ENCODE measurements at places on chromosomes 2 and 18. TPM values are rescaled to one million over a fixed set of nuclear protein-coding genes. Genes with fewer than 3 reads are reported as not detected.

- H3K4me1 ChIP-seq: no peaks in the 10 kb centered on the region
- no peaks in the 10 kb centered on the region for H3K27me3 ChIP-seq
- H3K36me3 ChIP-seq: peaks cover 27% of the 10 kb centered on the region
- no peak overlapping the region for H3K4me3 ChIP-seq
Observed at GRCh38 chr2:127951026-127951425, 65.3 kb upstream of the AMMECR1L start.

- no peak for DNase-seq
- H3K4me1 ChIP-seq: no peaks in the 10 kb centered on the region
- H3K27ac ChIP-seq: peak overlapping the region; percentile 80
- no peak overlapping the region for H3K4me3 ChIP-seq
- H3K36me3 ChIP-seq: no peaks in the 10 kb centered on the region
Observed at GRCh38 chr2:111659361-111660333, 224.3 kb downstream of the ANAPC1 start.

Gene CELF4
- total RNA-seq: 3.0 TPM

- no peaks in the 10 kb centered on the region for H3K36me3 ChIP-seq
- no peaks in the 10 kb centered on the region for H3K27me3 ChIP-seq
- no peak overlapping the region for H3K4me3 ChIP-seq
- no peak overlapping the region for H3K27ac ChIP-seq
- no peak for DNase-seq
Observed at GRCh38 chr2:199344012-199344411, 113.7 kb downstream of the SATB2 start.

GRCh38 chr2:178426388-178426787, 24.6 kb downstream of the PRKRA start:
- H3K4me3 ChIP-seq: no peak overlapping the region
- H3K4me1 ChIP-seq: no peaks in the 10 kb centered on the region
- no peak for DNase-seq
- no peak overlapping the region for H3K27ac ChIP-seq
- no peaks in the 10 kb centered on the region for H3K27me3 ChIP-seq
- H3K36me3 ChIP-seq: no peaks in the 10 kb centered on the region

Gene DNAH6
- total RNA-seq: 0.54 TPM

- H3K36me3 ChIP-seq: no peaks in the 10 kb centered on the region
- DNase-seq: no peak
- H3K4me1 ChIP-seq: no peaks in the 10 kb centered on the region
- H3K27me3 ChIP-seq: no peaks in the 10 kb centered on the region
- H3K4me3 ChIP-seq: peak overlapping the region; percentile 99
- peak overlapping the region; percentile 68 for H3K27ac ChIP-seq
Observed at GRCh38 chr2:231960810-231961348, 634 bp upstream of the DIS3L2 start.

DNA sequence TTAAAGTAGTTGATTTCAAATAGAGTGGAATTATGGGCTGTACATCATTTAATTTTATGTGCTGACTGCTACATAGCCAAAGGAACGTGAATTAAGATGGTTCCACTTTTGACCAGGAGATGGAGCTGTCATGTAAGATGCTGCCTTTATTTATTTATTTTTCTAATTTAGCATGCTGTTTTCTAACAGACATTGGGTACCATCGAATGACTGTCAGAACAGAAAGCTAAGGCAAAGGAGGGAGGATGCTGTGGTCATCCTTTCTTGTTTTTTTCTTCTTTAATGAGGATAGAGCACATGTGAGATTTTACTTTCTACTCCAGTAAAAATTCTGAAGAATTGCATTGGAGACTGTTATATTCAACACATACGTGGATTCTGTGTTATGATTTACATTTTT, at the start of gene SCN2A:
Gene SCN2A (plus strand): TSS at position 185 of the 400 bp plus-strand sequence. CDS start 56,410 bp downstream, outside the sequence.
- H3K36me3 ChIP-seq: no peaks in the 10 kb centered on the region
- DNase-seq: no peak
- no peaks in the 10 kb centered on the region for H3K27me3 ChIP-seq
- no peaks in the 10 kb centered on the region for H3K4me1 ChIP-seq
- H3K4me3 ChIP-seq: no peak within 1 kb of the TSS
- H3K27ac ChIP-seq: no peak within 1 kb of the TSS

Gene PKDCC
- total RNA-seq: 10.1 TPM

DNA sequence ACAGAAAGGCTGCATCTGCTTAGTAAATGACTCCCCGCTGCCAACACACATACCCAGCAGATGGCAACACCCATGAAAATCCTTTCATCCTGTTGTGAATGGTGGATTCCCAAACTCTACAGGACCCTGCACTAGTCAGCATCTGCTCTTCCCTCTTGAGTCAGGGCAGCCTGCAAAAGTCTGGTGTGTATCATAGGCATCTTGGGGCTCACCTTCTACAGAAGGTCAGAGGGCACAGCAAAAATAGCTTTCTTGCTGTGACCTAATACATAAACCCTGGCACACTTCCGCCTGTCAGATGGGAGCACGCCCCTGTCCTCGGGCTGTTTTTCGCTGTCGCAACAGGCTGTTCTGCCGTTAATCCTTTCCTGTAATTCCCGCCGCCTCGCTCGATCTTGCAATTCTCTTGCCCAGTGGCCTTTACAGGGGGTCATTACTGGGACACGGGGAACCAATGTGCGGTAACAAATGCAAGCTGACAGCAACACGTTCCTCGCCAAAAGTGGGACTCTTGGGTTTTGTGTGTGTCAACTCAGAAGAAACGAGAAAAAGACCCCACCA, 19.9 kb upstream of the SCYGR1 start:
- H3K36me3 ChIP-seq: no peaks in the 10 kb centered on the region
- no peaks in the 10 kb centered on the region for H3K27me3 ChIP-seq
- no peak overlapping the region for H3K4me3 ChIP-seq
- no peak overlapping the region for H3K27ac ChIP-seq
- no peak for DNase-seq

DNA sequence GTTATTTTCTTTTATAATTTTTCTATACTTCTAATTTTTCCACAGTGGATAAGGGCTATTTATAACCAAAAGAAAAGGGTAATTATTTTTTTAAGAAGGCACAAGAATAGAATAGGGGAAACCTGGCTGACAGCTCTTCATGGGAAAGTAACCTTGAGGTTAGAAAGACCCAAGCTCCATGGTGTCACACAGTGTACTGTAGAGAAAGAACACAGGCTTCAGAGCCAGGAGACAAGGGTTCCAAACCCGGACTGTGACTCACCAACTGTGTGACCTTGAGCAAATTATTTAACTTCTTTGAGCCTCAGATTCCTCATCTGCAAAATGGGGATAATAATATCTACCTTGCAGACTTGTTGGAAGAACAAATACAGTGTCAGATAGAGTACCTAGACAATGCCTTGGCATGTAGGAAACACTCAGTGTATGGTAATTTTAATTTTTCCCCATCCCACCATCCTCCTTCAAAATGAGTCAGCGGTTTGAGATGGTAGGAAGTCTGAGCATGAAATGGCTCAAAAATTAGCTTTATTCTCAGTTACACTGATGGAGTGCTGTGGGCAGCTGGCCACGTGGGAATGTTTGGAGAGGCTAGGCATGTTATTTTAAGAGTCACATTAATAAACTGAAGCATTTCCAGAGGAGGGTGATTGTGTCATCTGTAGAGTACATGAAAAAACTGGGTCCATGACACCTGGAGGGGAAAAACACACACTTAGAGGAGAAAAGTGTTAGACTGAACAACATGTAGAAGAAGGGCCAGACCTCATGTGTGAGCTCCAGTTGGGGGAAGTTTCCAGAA, 36.7 kb downstream of the TMEM37 start:
- no peaks in the 10 kb centered on the region for H3K27me3 ChIP-seq
- H3K4me1 ChIP-seq: no peaks in the 10 kb centered on the region
- H3K27ac ChIP-seq: no peak overlapping the region
- no peak overlapping the region for H3K4me3 ChIP-seq
- DNase-seq: no peak

Gene GAL3ST2
- total RNA-seq: not detected

DNA sequence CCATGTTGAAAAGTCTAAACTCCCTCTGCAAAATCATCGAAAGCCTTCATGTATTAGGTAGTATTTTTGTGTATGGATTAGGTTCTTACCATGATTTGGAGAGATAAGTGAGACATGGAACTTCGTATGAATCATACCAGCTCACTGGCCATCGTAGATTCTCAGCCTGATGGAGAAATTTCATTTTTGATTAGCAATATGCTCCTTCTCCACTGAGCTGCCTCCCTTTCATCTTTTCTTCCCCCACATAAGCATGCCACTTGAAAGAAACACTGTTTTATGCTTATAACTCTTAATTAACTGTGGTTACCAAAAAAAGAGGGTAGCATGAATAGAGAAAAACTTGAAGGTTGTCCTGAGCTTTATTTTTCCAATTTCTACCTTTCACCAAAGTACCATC, 111.9 kb downstream of the NCK2 start:
- no peaks in the 10 kb centered on the region for H3K4me1 ChIP-seq
- H3K27me3 ChIP-seq: no peaks in the 10 kb centered on the region
- H3K27ac ChIP-seq: no peak overlapping the region
- H3K4me3 ChIP-seq: no peak overlapping the region

DNA sequence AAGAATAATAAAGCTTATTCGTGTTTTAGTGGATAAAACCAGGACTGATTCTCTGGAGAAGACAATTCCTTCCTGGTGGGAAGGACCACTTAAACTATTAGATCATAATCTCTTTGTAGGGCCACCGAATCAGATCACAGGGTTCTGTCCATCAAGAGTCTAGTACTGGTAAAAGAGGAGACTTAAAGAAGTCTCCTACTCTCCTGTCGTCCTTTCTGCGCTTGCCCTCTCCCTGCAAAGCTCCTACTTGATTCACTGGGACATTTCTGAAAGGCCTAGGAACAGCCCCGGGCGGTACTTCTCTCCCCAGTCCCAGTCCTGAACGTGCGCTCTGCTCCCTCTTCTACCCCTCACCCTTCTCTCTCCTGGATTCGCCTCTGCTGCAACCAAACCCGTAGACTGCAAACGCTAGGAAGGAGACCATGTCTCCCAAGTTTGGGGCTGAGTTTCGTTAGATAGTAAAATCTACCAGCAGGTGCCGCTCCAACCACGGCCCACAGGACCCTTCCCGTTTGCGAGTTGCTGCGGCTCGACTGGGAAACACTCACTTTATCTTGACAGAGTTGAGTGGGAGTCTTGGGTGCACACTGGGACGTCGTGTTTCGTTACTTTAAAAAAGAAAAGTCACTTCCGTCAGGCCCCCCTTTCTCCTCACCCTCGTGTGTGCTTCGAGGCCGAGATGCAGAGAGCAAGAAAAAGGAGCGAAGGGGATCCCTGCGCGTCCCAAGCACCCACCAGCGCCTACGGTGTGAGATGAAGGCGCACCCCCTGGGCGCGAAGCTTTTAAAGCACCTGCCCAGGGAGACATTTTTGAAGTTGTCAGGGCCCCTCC, 923 bp downstream of the FIGLA start:
- H3K36me3 ChIP-seq: no peaks in the 10 kb centered on the region
- peak overlapping the region; percentile 36 for H3K4me3 ChIP-seq
- DNase-seq: peak; percentile 79
- H3K4me1 ChIP-seq: peaks cover 11% of the 10 kb centered on the region
- no peak overlapping the region for H3K27ac ChIP-seq

GRCh38 chr2:110771547-110772382, 39.4 kb downstream of the ACOXL start:
- no peaks in the 10 kb centered on the region for H3K27me3 ChIP-seq
- no peaks in the 10 kb centered on the region for H3K36me3 ChIP-seq
- no peak overlapping the region for H3K27ac ChIP-seq
- peaks cover 13% of the 10 kb centered on the region for H3K4me1 ChIP-seq
- no peak for DNase-seq

GRCh38 chr2:219901155-219901554, 273.7 kb downstream of the SLC4A3 start:
- DNase-seq: no peak
- H3K27ac ChIP-seq: no peak overlapping the region
- no peaks in the 10 kb centered on the region for H3K27me3 ChIP-seq
- H3K4me1 ChIP-seq: no peaks in the 10 kb centered on the region
- H3K4me3 ChIP-seq: no peak overlapping the region
- no peaks in the 10 kb centered on the region for H3K36me3 ChIP-seq

- no peaks in the 10 kb centered on the region for H3K36me3 ChIP-seq
- H3K4me1 ChIP-seq: peaks cover under 1% of the 10 kb centered on the region
- H3K27me3 ChIP-seq: no peaks in the 10 kb centered on the region
- H3K4me3 ChIP-seq: no peak overlapping the region
- DNase-seq: no peak
Observed at GRCh38 chr2:85846411-85846810, 42.4 kb downstream of the ST3GAL5 start.

- no peak overlapping the region for H3K27ac ChIP-seq
- H3K36me3 ChIP-seq: no peaks in the 10 kb centered on the region
- DNase-seq: no peak
- no peaks in the 10 kb centered on the region for H3K27me3 ChIP-seq
- no peak overlapping the region for H3K4me3 ChIP-seq
Observed at GRCh38 chr2:206240327-206240726, 34.1 kb upstream of the ZDBF2 start.
